ENCODE measurements at places on chromosomes 4 and X.

GRCh38 chr4:8185295-8185694 is 13.8 kb upstream of the SH3TC1 start:
- peak; percentile 89 for DNase-seq

GRCh38 chr4:165207016-165207430 is 338 bp upstream of the KLHL2 start:
- DNase-seq = no peak

DNA sequence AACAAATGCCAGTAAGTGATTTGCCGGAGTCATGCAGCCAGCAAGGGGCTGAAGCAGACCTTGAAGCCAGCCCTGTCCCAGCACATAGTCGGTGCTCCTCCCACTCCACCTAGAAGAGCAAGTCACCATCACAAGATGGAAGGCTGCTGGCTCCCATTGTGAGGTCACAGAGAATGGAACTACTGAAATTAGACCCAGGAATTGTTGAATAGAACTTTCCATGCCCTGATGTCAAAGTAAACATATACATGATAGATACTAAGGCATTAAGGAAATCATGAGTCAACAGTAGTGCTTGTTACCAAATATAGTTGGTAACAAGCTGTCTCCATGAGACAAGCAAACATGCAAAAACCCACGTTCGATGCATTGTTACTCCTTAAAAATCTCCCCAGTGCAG is 177.1 kb upstream of the MID1 start:
- DNase-seq = peak; percentile 40

GRCh38 chrX:71910986-71911730 is 513 bp downstream of the NHSL2 start:
- DNase-seq = no peak

DNA sequence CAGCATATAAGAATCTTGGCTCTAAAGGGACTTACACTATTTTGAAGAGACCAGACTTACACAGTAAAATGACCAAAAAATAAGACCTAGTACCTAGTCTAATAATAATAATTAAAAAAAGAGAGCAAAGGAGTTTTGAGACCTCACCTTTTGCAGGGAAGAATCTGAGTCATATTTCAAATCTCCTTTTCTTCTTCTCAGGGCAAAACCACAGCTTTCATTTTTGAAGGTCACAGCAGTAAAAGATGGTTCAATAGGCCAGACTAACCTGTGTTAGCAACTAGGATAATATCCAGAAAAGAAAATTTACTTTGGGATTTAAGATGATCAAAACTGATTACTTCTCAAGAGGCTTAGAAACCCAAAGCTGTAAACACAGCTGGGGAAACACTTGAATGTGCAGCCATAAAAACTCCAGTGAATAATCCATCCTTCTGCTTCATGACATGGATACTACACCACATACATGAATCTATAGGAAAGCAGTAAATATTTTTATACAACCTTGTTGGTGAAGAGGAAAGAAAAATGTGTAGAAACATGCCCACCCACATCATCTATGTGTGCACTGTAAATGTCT is 25.9 kb upstream of the LNX1 start:
- no peak for DNase-seq

DNA sequence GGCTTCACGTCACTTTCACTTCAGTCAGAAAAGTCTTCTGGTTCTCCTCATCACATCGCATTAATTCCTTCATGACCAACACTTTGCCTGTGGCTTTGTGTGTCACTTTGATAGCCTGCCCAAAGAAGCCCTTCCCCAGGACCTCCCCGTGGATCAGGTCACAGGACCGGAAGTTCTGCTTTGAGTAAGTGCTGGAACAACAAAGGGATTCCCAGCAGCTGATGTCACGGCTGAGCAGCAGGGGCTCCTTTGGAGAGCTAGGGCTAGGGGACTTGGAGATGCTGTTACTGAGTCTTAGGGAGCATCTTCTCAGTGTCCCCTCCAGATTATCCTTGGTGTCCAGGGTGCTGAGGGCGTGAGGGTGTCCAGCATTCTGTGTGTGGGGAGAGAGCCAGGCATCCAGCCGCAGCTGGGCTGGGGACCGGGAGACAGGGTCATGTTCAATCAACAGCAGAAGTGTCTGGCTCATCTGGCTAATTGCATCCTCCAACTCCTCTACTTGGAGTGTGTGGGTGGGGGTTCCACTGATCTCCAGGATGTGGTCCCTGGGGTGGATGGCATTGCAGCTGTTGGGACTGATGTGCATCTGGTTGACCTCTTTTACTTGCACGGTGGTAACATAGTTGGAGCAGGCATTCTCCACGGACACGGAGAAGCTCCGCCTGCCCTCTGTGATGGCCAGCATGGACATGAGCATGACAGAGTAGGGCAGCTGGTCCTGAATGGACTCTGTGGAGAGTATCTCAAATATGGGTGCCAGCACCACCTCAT is 39.2 kb upstream of the ARHGAP6 start:
- DNase-seq = peak; percentile 52

- no peak for DNase-seq
Observed at GRCh38 chr4:42306221-42307109, 90.8 kb upstream of the SHISA3 start.

GRCh38 chr4:73609706-73610105 is 10.5 kb downstream of the RASSF6 start:
- DNase-seq = no peak
